ENCODE measurements at places on chromosomes 11 and 22.

- H3K36me3 ChIP-seq = no peaks in the 10 kb centered on the region
- no peaks in the 10 kb centered on the region for H3K27me3 ChIP-seq
- H3K4me3 ChIP-seq = no peak overlapping the region
- no peak for DNase-seq
These were observed 53.4 kb downstream of the SCGB1A1 start for GRCh38 chr11:62472063-62472884.

DNA sequence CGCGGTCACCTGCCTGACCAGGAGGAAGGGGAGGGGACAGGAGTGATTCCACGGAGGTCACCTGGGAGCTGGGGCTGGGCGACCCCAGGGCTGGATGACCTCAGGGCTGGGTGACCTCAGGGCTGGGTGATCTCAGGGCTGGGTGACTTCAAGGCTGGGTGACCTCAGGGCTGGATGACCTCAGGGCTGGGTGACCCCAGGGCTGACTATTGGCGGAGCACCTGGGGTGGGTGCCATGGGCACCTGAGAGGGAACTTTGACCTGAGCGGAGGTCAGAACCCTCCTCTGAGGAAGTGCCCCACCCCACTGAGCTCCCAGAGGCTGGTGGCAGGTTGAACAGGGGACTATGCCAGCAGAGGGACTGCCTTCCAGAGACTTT is 11.8 kb upstream of the MPPED1 start:
- no peak overlapping the region for H3K4me3 ChIP-seq
- H3K27me3 ChIP-seq = no peaks in the 10 kb centered on the region
- DNase-seq = no peak
- no peak overlapping the region for H3K27ac ChIP-seq

GRCh38 chr22:41127451-41127850 is 35.1 kb downstream of the EP300 start:
- no peaks in the 10 kb centered on the region for H3K27me3 ChIP-seq
- no peak for DNase-seq
- H3K4me3 ChIP-seq = no peak overlapping the region

GRCh38 chr11:12207384-12208150 is 97.2 kb downstream of the MICAL2 start:
- peak; percentile 10 for DNase-seq
- no peak overlapping the region for H3K4me3 ChIP-seq
- peaks cover 80% of the 10 kb centered on the region for H3K36me3 ChIP-seq
- no peaks in the 10 kb centered on the region for H3K27me3 ChIP-seq

GRCh38 chr11:116278076-116278475 is 494.7 kb downstream of the BUD13 start:
- no peak overlapping the region for H3K4me3 ChIP-seq
- H3K4me1 ChIP-seq = no peaks in the 10 kb centered on the region
- no peaks in the 10 kb centered on the region for H3K27me3 ChIP-seq
- no peak overlapping the region for H3K27ac ChIP-seq

DNA sequence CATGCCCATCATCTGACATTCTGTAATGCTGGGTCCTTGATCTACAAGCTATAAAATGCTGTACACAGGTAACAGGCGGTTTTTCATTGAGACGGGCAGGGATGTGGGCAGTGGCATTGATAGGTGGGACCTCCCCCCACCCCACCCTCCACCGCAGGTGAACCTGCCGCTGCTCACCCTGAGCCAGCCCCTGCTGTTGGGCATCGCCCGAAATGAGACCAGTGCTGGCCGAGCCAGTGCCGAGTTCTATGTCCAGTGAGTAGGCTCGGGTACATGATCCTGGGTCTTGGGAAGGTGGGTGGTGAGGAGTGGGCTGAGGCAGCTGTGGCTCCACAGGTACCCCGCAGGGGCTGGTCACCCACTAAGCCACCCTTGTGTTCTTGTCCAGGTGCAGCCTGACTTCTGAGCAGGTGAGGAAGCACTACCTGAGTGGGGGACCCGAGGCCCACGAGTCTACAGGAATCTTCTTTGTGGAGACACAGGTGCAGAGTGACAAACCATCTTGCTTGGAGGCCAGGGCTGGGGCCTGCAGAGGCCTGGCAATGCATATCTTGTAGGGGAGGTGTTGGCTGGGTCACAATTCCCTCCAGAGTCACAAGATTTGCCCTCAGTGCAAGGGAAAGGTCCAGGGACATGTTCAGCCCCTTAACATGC is 1.1 kb upstream of the DNAJC4 start:
- H3K36me3 ChIP-seq = no peaks in the 10 kb centered on the region
- H3K27me3 ChIP-seq = no peaks in the 10 kb centered on the region
- no peaks in the 10 kb centered on the region for H3K4me1 ChIP-seq
- peak overlapping the region; percentile 92 for H3K27ac ChIP-seq
- H3K4me3 ChIP-seq = peak overlapping the region; percentile 82
- no peak for DNase-seq

DNA sequence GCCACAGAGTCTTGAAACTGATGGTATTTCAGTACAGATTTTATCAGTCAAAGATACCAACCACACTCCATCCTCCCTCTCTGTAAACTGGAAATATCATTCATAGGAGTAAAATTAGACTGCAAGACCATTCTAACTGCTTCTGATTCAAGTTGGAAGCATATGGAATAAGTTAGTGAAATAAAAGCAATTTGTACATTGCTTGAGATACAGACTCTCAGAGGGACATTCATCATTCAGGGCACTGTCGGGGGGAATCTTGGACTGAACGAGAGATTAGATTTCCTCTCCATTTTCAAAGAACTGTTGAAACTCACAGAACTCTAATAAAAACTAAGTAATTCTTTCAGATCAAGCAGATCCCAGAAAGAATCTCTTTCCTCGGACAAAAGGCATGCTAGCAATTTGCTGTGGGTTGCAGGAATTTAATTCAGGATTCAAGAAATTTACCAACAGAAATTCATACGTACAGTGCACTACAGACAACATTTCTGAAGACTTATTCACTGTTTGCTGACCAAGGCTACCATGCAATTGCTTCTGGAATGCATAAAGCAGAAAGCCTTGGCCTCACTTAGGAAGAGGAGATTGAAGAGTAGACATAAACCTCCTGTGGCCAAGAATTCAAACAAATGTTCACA is 34.1 kb downstream of the PAMR1 start:
- H3K27me3 ChIP-seq = no peaks in the 10 kb centered on the region
- H3K4me3 ChIP-seq = no peak overlapping the region
- H3K36me3 ChIP-seq = no peaks in the 10 kb centered on the region
- no peak for DNase-seq

- no peak overlapping the region for H3K4me3 ChIP-seq
- no peak overlapping the region for H3K27ac ChIP-seq
- H3K27me3 ChIP-seq = no peaks in the 10 kb centered on the region
- peak; percentile 46 for DNase-seq
These were observed 14.2 kb downstream of the TMEM121B start for GRCh38 chr22:17106785-17107546.

GRCh38 chr11:100152766-100153165 is 534.3 kb upstream of the ARHGAP42 start:
- H3K27ac ChIP-seq = no peak overlapping the region
- no peak overlapping the region for H3K4me3 ChIP-seq
- no peaks in the 10 kb centered on the region for H3K36me3 ChIP-seq
- no peaks in the 10 kb centered on the region for H3K4me1 ChIP-seq

- no peak overlapping the region for H3K27ac ChIP-seq
- no peaks in the 10 kb centered on the region for H3K4me1 ChIP-seq
These were observed 989.3 kb downstream of the BRD1 start for GRCh38 chr22:48838376-48838775.
